Stimulated activated memory B cell treated with anti-CD40 and anti-IgM and Interleukin-4, amounts not matched to agents 10 μg/mL and 1 μg/mL and 100 μg/mL, for 72 hours (primary cell): ENCODE measurements at places on chromosomes 6 and 20.

- ATAC-seq: no peak
Observed at GRCh38 chr6:116029535-116029934, 31.2 kb downstream of the FRK start.

DNA sequence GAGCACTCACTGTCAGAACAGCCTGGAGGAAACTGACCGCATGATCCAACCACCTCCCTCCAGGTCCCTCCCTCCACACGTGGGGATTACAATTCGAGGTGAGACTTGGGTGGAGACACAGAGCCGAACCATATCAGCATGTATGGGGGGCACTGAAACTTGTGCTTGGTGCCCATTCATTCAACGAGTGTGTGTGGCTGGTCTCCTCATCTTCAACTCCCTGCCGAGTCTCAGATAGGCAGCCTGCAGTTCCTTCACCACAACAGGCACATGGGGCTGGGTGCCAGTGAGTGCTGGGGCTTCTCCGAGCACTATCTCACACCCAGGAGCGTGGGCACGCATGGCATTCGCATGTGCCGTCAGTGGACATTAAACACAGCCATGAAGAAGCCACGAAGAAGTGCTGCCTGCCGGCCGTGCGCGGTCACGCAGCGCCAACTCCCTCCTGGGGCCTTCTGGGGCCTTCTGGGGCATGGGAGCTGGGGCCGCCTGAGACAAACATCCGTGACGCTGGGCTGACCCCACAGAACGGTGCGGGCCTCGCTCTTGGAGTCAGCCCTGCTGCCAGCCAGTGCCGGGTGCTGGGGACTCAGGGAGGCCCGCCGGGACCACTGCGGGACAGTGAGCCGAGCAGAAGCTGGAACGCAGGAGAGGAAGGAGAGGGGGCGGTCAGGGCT is 714 bp upstream of the RTEL1 start:
- ATAC-seq: no peak

GRCh38 chr20:23654000-23654399 is 16.2 kb upstream of the CST3 start:
- ATAC-seq: no peak

- ATAC-seq: no peak
Observed at GRCh38 chr6:144737998-144738397, 452.9 kb downstream of the UTRN start.

DNA sequence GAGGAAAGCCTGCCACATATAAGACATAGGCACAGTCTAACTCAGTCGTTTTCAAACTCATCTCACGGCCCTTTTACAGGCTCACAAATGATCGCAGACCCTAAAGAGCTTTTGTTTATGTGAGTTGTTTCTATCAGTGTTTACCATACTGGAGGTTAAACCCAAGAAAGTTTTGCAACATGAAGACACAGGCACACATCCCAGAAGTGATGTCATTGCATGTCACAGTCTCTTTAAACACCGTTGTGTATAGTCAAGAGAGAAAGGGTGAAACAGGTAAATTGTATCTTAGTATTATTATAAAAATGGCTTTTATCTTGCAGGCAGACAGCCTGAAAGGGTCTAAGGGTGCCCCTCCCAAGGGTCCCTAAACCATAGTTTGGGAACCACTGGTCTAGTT is 96.7 kb downstream of the BACH2 start:
- no peak for ATAC-seq

- no peak for ATAC-seq
Observed at GRCh38 chr20:8721098-8721497, 347.8 kb upstream of the PLCB4 start.

- no peak for ATAC-seq
Observed at GRCh38 chr6:139474145-139475108, 100.0 kb upstream of the CITED2 start.

DNA sequence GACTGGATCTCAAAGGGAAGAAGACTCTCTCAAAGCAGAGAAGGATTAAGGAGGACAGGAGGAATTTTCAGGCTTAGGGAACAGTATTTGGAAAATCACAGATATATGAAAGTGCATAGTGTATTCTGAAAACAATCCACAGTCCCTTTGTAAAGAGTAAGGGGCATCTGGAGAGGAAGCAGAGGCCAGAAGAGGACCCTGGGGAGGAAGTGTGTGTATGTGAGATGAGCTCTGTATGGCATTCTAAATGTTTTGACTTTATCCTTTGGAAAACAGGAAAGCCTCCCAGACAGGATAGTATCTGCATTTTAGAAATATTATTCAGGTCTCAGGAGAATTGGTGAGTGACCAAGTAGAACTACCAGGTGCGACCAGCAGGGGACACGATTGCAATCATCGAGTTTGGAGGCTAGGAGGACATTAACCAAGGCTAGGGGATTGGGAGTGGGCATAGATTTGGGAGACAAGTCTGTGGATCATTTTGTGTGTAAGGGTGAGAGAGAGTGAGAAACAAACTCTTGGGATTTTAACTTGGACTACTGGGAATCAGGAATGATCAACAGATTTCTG is 38.3 kb upstream of the FAM184A start:
- no peak for ATAC-seq

DNA sequence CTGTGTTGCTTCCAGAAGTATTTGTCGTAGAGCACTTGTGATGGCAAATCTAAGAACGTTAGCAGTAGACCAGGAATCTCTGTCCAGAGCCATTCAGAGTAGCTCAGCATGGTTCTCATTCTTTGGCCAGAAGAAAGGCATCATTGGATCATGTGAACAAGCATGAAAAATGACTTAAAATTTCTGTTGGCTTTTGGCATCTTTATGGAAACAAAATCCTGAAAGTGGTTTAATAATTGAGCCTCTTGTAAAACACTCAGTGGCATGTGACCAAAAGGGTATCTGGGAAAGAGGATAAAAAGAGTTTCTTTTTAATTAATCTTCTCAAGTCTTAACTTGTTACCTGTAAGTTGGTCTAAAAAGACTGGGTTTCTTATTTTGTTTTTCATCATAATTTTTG is 55.2 kb downstream of the PTPN1 start:
- no peak for ATAC-seq

GRCh38 chr6:90466154-90466940 is 120.5 kb downstream of the MAP3K7 start:
- no peak for ATAC-seq

DNA sequence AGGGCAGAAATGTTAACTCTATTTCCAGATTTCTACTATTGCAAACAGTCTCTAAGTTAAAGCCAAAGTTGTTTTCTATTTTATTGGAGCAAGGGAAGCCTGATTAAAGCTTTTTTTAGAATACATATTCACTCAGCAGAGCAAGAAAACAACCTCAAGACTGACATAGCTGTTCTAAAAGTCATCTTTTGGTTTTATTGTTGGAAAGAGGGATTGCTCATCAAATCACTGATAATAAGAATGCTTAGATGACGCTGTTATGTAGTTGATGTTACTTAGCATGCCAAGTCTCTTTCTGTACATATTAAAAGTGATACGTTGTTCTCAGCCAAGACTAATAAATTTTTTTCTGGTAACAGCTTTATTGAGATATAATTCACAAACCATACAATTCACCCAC is 172.6 kb upstream of the LAMA2 start:
- ATAC-seq: no peak

GRCh38 chr20:19392344-19393130 is 180.1 kb downstream of the SLC24A3 start:
- ATAC-seq: no peak
